HFFc6 (cell line): ENCODE measurements at places on chromosomes 12 and 14.

- no peak for DNase-seq
Observed at GRCh38 chr14:63852271-63852816, 460 bp upstream of the SYNE2 start.

- DNase-seq, result no peak
Observed at GRCh38 chr12:104637604-104638003, 180.9 kb downstream of the CHST11 start.

- DNase-seq, result no peak
Observed at GRCh38 chr12:57541001-57541400, 6.0 kb downstream of the DCTN2 start.

GRCh38 chr12:11719678-11720099, 70.2 kb downstream of the ETV6 start:
- DNase-seq, result peak; percentile 95

DNA sequence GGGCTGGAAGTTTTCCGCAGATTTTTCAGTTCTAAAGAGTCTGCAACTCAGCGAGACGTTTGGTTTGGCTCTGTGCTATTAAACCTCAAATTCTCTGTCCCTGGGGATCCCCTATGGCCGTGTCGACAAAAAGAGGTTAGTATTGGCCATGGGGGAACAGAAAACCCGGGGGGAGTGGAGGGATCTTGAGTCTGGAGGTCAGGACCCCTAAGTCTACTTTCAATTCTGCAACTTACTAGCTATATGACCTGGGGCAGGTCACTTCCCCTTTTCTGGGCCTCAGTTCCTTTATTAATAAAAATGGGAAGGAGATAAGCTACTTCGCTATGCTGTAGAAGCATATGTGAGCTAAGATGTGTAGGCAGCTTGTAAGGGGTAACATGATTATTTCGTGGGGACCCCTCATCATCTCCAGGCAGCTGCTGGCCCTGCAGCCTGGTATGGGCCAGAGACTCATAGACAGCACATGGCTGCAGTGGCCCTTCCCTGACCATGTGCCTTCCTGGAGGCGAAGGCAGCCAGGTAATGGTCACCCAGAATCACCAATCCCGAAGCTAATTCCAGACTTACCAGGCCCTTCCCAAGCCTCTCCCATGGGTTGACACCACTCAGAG, 8.6 kb downstream of the ASB2 start:
- DNase-seq, result no peak

GRCh38 chr12:89538897-89539296, 13.1 kb upstream of the POC1B start:
- no peak for DNase-seq

DNA sequence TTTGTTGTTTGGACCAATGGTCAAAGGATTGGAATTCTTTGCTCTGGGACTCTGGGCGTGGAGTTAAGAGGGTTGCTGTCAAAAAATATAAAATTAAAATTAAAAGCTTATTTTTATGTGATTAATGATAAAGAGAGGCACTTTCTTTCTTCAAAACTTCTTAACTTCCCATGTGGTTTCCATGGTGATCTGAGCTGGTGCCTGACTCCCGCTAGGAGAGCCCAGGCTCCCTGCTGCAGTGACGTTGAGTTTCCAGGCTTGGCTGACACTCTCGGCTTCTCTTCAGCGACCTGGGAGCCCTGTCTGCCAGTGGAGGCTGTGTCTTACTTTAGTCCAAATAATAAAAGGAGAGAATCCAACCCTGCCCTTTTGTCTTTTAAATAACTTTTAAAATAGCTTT, 84.4 kb downstream of the GALC start:
- DNase-seq, result no peak

- no peak for DNase-seq
Observed at GRCh38 chr12:29882846-29883245, 99.1 kb upstream of the TMTC1 start.

DNA sequence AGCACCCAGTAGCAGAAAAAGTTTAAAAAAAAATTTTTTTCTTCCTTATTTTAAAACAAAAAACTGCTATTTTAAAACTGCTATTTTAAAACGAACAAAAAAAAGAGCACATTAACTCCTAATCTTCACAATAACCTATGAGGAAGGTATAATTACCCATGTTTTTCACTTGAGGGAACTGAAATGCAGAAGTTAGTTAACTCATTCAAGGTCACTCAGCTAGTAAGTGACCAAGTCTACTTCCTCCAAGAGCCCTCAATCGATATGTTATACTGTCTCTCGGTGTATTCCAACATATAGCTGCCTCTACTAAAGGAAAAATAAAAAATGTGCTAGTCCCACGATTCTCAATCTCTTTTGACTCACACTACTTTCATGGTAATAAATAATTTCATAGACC, 7.8 kb downstream of the RPAP3 start:
- no peak for DNase-seq

DNA sequence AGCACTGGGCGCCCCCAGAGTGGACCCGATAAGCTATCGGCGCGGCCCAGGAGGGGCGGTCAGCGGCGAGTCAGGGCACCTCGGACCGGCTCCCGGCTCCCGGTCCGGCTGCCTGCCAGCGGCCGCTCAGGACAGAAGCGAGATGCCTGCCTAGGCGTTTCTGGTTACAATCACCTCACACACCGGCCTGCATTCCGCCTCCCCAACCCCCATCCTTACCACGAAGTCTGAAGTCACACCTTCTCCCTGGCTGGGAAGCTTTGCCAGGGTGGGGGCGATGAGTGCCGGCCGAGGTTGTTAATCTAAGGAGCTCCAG, 42.6 kb upstream of the TBX5 start:
- DNase-seq, result no peak

GRCh38 chr12:64323006-64323405, 67.6 kb downstream of the C12orf56 start:
- no peak for DNase-seq

DNA sequence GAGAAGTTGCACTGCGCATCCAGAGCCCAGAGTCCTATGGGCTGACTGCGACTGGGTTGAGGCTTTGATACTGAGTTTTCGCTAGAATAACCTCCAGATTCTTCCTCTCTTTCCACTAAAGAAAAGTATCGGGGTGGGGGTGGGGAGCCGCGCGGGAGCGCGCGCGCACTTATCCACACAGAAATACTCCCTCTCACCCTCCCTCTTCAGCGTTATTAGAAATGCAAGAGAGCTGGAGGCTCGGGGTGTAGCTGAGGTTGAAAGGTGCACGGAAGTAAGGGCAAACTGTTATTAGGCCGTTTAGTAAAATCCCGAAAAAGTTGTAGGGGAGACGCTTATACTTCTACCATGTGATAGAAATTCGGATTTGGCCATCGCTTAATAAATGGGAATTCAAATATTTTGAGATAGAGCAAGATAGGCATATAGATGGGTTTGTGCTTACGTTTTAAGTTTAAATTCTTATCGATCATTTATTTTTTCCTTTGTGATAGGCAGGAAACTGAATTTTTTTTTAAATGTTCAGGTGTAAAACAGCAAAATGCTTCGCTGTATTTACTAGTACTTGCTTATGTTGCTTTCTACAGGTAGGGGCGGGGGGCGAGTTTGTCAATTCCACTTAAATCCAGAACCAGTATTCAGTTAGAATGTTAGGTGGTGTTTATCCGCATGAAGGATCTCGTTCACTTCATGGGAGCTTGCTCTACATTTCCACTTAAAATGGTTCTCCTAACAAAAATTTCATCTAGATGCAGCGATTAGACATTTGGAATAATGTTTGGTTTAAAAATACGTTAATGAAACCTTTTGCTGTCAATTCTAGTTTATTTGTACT, 1.1 kb downstream of the ARHGAP5 start:
- DNase-seq, result peak; percentile 9

- DNase-seq, result no peak
Observed at GRCh38 chr12:116263431-116263830, 14.1 kb downstream of the MED13L start.

DNA sequence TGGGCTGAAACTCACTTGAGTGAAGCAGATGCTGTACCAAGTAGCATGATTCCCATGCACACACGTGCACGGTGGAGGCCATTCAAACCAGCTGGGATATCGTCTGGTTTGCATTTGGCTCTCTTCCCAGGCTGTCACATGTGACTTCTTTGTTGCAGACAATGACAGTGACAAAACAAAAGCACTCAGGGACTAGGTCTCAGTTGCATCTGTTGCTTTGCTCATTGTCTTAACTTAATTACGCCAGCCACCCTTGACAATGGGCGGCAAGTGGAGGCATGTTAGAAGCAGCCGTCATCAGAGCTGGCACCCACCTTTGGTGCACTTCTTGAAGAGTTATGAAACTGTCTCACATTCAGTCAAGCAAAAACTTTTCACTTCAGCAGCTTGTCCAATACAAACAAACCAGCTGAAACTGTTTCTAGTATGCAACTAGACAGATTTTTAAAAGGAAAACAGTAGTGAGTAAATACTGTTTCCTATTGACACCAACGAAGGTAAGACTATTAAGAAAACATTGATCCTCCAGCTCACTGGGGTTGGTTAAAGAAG, 74.3 kb downstream of the IGF1 start:
- no peak for DNase-seq

GRCh38 chr12:43305065-43305464, 246.9 kb downstream of the ADAMTS20 start:
- no peak for DNase-seq

- no peak for DNase-seq
Observed at GRCh38 chr12:52215587-52216031, 17.4 kb upstream of the KRT7 start.

GRCh38 chr14:26401179-26401968, 196.5 kb downstream of the NOVA1 start:
- no peak for DNase-seq

DNA sequence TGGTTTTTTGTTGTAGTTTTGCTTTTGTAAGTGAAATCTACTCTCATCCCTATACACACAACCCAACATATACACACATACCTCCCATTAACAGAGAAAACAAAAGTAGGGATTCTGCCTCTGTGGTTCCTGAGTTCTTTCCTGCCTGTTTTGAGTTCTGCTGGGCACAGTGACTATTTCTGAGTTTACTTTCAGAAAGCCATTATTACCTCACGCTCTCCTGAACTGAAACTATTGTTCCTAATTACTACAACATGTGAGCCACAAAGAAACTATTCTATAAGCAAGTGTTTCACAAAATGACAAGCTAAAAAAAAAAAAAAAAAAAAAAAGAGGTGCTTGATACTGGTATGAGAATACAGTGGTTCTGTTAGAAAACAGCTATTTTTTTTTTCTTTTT, 110.9 kb downstream of the ALG10B start:
- no peak for DNase-seq

DNA sequence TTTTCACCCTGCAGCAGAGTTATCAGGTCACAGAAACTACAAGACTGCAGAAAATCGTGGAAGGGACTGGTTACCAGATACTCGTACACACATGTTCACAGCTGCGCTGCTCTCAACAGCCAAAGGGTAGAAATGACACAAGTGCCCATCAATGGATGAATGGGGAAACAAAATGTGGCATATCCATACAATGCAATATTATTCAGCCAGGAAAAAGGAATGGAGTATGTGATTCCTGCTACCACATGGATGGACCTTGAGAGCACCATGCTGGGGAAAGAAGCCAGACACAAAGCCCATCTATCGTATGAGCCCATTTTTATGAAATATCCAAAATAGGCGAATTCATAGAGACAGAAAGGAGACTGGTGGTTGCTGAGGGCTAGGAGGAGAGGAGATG, 1.7 kb upstream of the RIMBP2 start:
- DNase-seq, result no peak

DNA sequence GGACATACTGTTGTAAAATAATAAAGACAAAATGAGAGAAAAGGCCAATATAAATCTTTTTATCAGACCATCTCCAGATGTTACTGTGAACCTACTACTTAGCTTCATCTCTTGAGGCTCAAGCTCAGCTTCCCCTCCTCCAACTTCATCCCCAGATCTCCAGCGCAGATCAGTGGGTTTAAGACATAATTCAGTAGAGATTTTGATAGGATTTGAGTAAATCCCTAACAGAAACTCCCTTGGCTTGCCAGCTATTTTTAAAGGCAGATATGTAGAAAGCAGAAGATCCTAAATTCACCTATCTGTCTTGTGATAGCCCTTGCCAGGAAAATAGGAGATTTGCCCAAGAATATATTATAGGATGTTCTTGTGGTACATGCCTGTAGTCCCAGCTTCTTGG, 236.7 kb downstream of the FBXL14 start:
- DNase-seq, result no peak

- DNase-seq, result peak; percentile 67
Observed at GRCh38 chr12:111434680-111435338, 29.1 kb downstream of the SH2B3 start.

GRCh38 chr12:21697904-21698630, 40.4 kb upstream of the LDHB start:
- DNase-seq, result peak; percentile 3

GRCh38 chr14:69183735-69184134, 7.6 kb upstream of the EXD2 start:
- no peak for DNase-seq

GRCh38 chr12:11652351-11653040, 3.0 kb downstream of the ETV6 start:
- DNase-seq, result peak; percentile 69

DNA sequence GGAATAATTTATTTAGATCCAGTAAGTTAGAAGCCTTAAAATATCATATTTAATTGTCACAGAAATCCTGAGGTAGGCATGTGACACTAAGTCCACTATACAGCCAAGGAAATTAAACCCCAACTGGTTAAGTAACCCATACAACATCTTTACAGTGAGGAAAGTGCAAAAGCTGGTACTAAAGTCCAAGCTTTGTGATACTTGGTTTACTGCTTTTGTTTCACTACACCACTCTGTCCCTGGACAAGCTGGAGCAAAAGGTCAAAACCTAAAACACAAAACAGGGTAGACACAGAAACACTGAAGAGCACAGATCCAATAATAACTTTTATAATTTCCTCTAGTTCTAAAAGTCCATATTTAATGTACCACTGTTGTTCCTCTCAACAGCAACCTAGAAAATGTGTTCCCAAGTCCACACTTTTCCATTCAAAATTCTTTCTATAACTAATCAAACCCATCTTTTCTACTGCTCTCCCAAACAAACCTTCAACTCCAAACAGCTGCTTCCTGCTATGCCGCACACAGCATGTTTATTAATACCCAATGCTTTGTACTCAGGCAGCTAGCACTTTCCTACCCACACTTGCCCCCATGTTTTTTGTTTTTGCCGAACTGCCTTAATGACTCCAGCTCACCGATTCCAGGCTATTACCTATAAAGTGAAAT, 90.9 kb downstream of the MED13L start:
- no peak for DNase-seq

GRCh38 chr12:91562476-91562875, 379.9 kb upstream of the DCN start:
- DNase-seq, result no peak

- no peak for DNase-seq
Observed at GRCh38 chr14:70666361-70666686, 24.6 kb downstream of the TTC9 start.

GRCh38 chr14:74062809-74063150, 21.5 kb downstream of the ALDH6A1 start:
- peak; percentile 13 for DNase-seq

DNA sequence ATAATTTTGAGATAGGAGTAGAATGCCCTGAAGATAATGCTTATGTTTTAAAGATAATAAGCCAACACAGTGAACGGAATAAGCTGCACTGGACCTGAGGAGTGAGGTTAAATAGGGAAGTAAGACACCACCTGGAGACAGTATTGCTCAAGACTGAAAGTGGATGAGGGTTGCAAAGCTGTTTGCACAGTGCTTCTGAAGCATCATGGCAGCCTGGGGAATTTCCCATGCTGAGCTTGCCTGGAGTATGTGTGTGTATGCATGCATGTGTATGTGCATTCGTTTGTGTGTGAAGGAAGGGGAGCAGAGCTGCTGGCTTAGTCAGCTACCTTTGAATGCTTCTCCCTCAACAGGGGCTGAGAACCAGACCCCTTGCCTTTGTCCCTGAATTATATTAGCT, 35.8 kb downstream of the BHLHE41 start:
- no peak for DNase-seq
